NCI-H226 (cell line): ENCODE measurements at places on chromosomes 5 and 9.

DNA sequence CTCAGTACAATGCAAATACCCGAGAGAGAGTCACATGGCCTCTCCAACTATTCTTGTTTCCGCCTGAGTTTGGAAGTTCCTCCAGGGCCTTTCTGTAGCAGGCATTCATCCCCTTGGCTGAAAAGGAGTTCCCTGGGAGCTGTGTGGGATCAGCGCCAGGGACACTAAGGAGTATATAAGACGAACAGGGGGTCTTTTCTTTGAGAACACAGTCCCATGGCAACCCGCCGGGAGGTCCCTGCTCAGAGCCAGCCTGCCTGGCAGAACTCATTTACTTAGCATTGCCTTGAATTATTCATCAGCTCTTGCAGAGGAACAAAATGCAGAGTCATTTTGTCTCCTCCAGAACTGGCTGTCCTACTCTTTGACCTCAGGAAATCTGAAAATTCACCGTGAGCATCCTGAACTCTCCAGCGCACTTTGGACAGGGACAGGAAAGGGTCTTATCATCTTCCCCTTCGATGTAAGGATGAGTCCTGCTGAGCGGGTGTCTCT lies 120.4 kb upstream of the OSMR start:
- DNase-seq: no peak

DNA sequence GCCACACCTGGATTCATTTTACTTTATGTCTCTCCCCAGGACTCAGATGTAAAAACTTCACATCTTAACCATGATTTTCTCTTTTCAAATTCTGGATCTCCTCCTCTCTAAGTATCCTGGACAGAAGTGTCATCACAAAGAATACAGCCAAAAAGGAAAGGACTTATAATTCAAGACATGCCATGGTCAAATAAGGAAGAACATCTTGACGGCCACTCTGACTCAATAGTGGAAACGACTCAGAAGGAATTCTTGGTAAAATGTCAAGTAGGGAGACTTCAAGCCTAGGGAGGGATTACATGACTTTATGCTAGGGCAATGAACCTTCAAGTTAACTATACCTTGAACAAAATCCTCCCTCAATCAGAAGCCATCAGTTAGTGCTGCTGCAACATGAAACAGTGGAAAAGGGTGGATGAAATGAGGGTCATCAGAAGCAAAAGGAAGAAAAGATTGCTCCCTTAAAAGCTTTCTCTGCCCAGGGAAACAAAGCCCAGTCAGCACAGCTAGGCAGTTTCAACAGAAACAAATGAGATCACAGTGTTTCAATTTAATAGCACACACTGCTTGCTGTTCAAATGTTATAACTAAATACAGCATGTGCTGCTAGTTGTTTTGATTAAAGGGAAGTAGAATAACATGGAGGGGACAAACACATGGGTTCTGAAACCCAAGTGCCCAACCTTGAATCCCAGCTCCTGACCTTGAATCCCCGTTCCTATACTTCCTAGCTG lies 101.4 kb downstream of the LPAR1 start:
- DNase-seq: peak; percentile 15

GRCh38 chr5:155125551-155126095 lies 112.1 kb downstream of the KIF4B start:
- DNase-seq: no peak

- DNase-seq: no peak
Observed at GRCh38 chr5:64767959-64768357, 533 bp downstream of the SREK1IP1 start.

DNA sequence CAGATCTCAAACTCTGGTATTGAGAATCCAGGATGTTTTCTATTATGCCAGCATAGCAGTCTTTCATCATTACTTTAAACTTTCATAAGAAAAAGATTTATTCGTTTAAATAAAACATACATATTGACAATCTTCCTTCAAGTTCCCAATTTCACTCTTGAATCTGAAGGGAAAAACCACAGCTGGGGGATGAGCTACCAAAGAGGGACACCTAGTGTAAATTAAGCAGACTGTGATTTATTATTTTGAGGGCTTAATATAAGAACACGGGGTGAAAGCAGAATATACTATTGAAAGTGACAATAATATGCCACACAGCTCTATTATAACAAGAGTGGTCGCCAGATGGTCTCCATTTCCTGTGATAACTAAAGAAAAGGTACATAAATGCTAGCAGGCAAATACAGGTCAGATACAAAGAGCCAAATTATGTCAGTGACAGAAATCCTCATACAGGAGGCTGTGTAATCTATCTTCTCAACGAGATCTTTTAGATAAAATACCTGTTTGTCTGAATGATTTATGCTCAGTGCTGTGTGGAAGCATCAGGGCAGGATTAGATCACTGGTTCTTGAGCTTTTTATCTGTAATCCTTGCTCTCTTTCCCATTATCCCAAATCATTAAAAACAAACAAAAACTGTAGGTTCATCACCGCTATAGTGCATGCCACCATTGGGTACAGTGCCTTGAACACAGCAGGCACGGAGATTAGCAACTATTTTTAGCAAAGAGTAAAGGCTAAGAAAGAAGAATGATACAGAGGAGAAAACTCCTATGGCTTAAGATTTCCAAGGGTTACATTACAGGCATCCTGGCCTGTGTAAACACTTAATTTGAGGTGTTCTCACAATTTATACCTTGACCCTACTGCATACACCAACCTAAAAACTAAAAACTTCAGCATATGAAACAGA lies 116.6 kb downstream of the DROSHA start:
- no peak for DNase-seq

- DNase-seq: no peak
Observed at GRCh38 chr5:115858396-115858795, 16.7 kb downstream of the AP3S1 start.

GRCh38 chr9:78490231-78490630 lies 193.3 kb downstream of the PSAT1 start:
- peak; percentile 6 for DNase-seq
